RPMI7951 (cell line): ENCODE measurements at places on chromosomes 5 and 9. TPM values are rescaled to one million over a fixed set of nuclear protein-coding genes. Genes with fewer than 3 reads are reported as not detected.

GRCh38 chr5:6317116-6317798 lies 61.1 kb downstream of the MED10 start:
- no peak for DNase-seq

DNA sequence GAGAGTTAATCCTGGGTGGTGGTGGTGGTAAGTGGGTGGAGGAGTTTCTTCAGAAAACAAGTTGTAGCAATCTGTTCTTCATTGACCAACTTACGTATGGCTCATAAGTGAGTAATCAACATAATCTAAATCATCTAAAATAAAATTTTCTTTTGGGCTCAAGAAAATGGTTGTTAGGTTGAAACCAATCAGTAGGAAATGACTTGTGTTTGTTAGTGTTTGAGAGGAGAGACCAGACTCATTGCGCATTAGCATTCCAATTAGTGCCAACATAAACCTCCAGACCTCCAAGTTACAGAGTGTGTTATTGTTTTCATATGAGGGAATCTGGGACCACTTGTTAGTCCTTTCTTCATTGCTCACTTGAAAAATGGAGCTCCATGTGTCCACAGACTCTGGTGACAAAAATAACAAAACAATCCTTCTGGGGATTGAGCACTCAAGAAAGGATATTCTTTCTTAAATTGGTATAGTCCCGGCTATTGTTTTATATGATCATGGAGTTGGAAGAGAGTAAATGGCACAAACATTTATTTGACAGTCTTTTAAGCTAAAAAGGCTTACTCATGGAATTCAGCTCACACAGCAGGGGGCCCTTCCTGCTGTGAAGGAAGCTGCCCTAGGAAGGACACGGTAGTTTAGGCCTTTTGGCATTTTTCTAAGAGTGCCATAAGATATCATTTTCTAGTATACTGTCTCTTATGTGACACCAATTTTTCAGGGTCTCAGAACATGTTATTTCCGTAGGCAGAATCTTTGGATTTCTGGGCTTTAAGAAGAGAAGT lies 441.1 kb downstream of the EBF1 start:
- no peak for DNase-seq

OR1Q1 gene
- total RNA-seq: not detected in 2 replicates

IFNA21 gene
- total RNA-seq: not detected in 2 replicates

GRCh38 chr5:178104492-178104891 lies 8.8 kb upstream of the N4BP3 start:
- no peak for DNase-seq

HARS1 gene
- total RNA-seq: 52.0 and 62.3 TPM in 2 replicates

- no peak for DNase-seq
Measured at GRCh38 chr5:18378066-18378465, 743.8 kb downstream of the TAF11L14 start.

FUT7 gene
- total RNA-seq: not detected in 2 replicates

DNA sequence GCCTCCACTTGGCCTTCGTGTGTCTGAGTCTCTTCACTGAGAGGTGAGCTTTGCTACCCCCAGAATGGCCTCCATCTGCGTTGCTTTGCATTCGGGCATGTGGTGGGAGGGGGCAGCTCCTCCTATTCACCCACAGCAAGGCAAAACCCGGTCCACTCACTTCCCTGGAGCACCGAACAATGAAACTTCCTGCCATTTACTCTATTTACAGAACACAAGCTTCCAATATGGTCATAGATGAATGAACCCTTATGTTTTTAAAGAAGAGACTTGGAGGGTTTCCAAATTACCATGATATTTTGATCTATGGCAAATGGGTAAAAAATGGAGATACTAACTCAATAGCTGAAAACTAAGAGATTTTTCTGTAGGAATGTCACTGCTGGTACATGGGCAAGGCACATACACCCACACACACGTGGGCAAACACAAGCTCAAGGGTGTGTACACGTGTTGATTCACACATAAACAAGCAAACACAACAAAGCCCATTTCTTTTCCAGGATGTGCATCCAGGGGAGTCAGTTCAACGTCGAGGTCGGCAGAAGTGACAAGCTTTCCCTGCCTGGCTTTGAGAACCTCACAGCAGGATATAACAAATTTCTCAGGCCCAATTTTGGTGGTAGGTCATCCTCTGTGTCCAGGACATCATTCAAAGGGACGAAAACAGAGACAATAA lies 5.2 kb downstream of the GABRP start:
- no peak for DNase-seq
